Mucosa of descending colon (tissue), 3 donors: ENCODE measurements at places on chromosomes 16 and 17. TPM values are rescaled to one million over a fixed set of nuclear protein-coding genes. Genes with fewer than 3 reads are reported as not detected.

GRCh38 chr16:66512272-66513110 lies 37.4 kb downstream of the TK2 start:
- DNase-seq: peak; percentile 19

RNF43 gene
- 24.2 TPM for total RNA-seq

STXBP4 gene
- 8.8 TPM for total RNA-seq

DNA sequence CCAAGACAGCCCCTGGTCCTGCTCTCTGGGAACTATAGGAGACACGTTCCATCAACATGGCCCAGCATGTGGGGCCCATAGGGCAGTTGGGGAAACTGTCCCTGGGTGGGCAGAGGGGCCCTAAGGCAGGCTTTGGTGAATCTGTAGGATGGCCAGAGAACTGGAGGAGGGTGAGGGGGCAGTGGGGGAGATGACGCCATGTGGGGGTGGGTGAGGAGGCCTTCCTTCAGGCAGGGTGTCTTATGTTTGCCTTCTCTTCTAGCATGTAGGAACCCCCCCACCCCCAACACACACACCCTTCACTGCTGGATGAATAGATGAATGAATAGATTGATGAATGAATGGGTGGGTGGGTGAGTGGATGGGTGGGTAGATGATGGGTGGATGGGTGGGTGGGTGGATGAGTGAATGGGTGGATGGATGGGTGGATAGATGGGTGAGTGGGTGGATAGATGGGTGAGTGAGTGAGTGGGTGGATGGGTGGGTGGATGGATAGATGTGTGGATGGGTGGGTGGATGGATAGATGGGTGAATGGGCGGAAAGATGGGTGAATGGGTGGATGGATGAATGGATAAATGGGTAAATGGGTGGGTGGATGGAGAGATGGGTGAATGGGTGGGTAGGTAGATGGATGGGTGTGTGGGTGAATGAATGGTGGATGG lies 2.5 kb upstream of the CBFA2T3 start:
- no peak for DNase-seq

DNA sequence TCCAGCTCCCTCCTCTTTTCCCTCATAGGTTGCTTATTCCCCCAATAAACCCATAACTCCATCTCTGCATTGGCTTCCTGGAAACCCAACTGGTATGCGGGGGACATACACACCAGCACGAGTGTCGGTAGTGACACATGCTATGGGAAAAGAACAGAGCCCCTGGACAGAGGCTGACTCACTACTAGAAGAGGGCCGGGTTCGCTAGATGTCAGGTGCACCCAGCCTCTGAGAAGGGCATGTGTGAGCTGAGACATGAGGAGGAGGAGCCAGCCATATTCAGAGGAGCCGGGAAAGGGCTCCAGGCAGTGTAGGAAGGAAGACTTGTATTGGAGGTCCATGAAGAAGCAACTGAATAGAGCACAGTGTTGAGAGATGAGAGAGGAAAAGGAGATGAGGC lies 241.1 kb downstream of the SOX9 start:
- no peak for DNase-seq

GRCh38 chr17:33528846-33529245 lies 235.8 kb upstream of the ASIC2 start:
- no peak for DNase-seq

DNA sequence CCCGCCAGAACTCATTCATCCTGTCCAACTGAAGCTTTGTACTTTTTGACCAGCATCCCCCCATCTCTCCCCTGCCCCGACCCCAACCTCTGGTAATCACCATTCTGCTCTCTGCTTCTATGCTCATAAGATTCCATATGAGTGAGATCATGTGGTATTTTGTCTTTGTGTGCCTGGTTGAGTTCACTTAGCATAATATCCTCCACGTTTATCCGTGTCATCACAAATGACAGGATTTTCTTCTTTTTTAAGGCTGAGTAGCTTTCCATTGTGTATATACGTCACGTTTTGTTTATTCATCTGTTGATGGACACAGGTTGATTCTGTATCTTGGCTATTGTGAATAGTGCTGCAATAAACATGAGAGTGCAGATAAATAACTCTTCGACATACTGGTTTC lies 278.9 kb downstream of the SNX29 start:
- DNase-seq: no peak

GRCh38 chr16:73505577-73505976 lies 457.6 kb upstream of the ZFHX3 start:
- no peak for DNase-seq

GRCh38 chr16:53415504-53415903 lies 18.8 kb upstream of the RBL2 start:
- DNase-seq: no peak

- DNase-seq: no peak
Measured at GRCh38 chr16:87448866-87449265, 44.0 kb downstream of the ZCCHC14 start.

NPIPB8 gene
- 1.2 TPM for total RNA-seq

DNA sequence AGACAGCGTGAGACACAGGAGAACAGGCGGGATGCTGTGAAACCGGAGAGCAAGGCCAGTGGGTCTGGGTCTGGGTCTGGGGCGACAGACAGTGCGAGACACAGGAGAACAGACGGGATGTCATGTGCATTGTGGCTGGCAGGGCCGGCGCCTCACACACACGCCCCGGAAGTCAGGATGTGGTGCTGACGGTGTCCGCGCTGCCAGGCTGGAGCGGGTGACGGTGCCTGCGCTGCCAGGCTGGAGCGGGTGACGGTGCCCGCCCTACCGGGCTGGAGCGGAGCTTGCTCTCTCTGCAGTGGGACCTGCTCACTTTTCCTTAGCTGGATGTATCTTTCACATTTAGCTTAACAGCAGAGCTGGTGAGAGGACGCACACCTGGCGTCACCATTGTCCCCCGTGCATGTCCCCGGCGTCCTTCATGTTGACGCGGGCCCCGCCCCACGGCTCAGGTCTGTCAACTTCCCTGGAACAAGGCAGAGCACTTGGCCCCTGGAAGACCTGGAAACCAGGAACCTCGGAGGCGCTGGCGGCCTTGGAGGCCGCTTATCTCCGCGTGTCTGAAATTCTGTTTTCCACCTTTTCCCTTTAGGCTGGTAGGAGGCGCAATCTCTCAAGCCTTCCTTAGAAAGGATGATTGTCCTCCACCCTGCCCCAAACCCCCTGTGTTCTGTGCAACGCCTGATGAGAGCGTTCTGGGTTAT lies 43.0 kb upstream of the ZNF750 start:
- peak; percentile 86 for DNase-seq
